Bronchial smooth muscle cell (primary cell): ENCODE measurements at places on chromosomes 16 and 17. TPM values are rescaled to one million over a fixed set of nuclear protein-coding genes. Genes with fewer than 3 reads are reported as not detected.

Gene TNFRSF17
- total RNA-seq: not detected in 2 replicates

Gene KRTAP4-3
- total RNA-seq: not detected in 2 replicates

Gene CCT6B
- 1.5 and 4.1 TPM in 2 replicates for total RNA-seq

Gene CX3CL1
- under 0.01 TPM in 1 of 2 replicates, not detected in the other for total RNA-seq

Gene TBC1D3G
- total RNA-seq: not detected in 2 replicates

Gene KRT32
- total RNA-seq: 0.16 TPM in 1 of 2 replicates, not detected in the other

Gene RHBDF1
- total RNA-seq: 32.3 and 46.5 TPM in 2 replicates

Gene RAPGEFL1
- total RNA-seq: 0.52 and 1.6 TPM in 2 replicates

Gene LCAT
- 5.2 and 6.5 TPM in 2 replicates for total RNA-seq

Gene PNMT
- total RNA-seq: not detected in 2 replicates

Gene KCNG4
- total RNA-seq: under 0.01 TPM in 1 of 2 replicates, not detected in the other

Gene ADPRM
- total RNA-seq: 11.8 and 16.1 TPM in 2 replicates

Gene ENPP7
- not detected in 2 replicates for total RNA-seq

Gene FLOT2
- 35.5 and 42.6 TPM in 2 replicates for total RNA-seq

Gene HOXB13
- not detected in 2 replicates for total RNA-seq

Gene TRPV3
- total RNA-seq: 1.6 and 2.8 TPM in 2 replicates

Gene SULT1A2
- total RNA-seq: not detected in 2 replicates

Gene TTLL6
- not detected in 2 replicates for total RNA-seq

Gene BAHCC1
- total RNA-seq: 4.4 and 5.1 TPM in 2 replicates

Gene UMOD
- total RNA-seq: not detected in 2 replicates

Gene ATAD5
- 0.17 and 0.63 TPM in 2 replicates for total RNA-seq

Gene RAB11FIP3
- 17.5 and 18.0 TPM in 2 replicates for total RNA-seq

Gene ABCA10
- 5.2 and 5.6 TPM in 2 replicates for total RNA-seq

Gene MT4
- not detected in 2 replicates for total RNA-seq

Gene AURKB
- total RNA-seq: 0.52 and 3.9 TPM in 2 replicates

Gene SEPHS2
- 11.8 and 14.5 TPM in 2 replicates for total RNA-seq

Gene HOXB9
- not detected in 2 replicates for total RNA-seq

Gene DNAH2
- total RNA-seq: under 0.01 and 0.16 TPM in 2 replicates

Gene ZCCHC14
- 9.1 and 14.0 TPM in 2 replicates for total RNA-seq

Gene TEX19
- under 0.01 TPM in 1 of 2 replicates, not detected in the other for total RNA-seq

Gene ELMO3
- 0.26 and 0.32 TPM in 2 replicates for total RNA-seq

Gene SYT17
- total RNA-seq: 0.09 and 0.47 TPM in 2 replicates

Gene FBXO39
- total RNA-seq: 0.09 TPM in 1 of 2 replicates, not detected in the other

Gene MYH1
- not detected in 2 replicates for total RNA-seq

Gene HSPB9
- total RNA-seq: not detected in 2 replicates

Gene SLC22A31
- 0.16 TPM in 1 of 2 replicates, not detected in the other for total RNA-seq

Gene KREMEN2
- total RNA-seq: under 0.01 TPM in 1 of 2 replicates, not detected in the other

Gene KCNJ2
- total RNA-seq: 26.5 and 52.5 TPM in 2 replicates

Gene MEIOC
- total RNA-seq: under 0.01 TPM in 1 of 2 replicates, not detected in the other

Gene TM4SF5
- total RNA-seq: not detected in 2 replicates

Gene RAB40C
- total RNA-seq: 6.5 and 8.2 TPM in 2 replicates

Gene PDE6G
- not detected in 2 replicates for total RNA-seq

Gene SOCS1
- 6.0 and 9.8 TPM in 2 replicates for total RNA-seq

Gene TMEM186
- total RNA-seq: 4.6 and 5.8 TPM in 2 replicates

Gene DRC3
- total RNA-seq: 0.32 and 2.1 TPM in 2 replicates

Gene ZNF785
- total RNA-seq: 6.8 and 7.1 TPM in 2 replicates

Gene TAT
- total RNA-seq: not detected in 2 replicates

Gene MYLK3
- total RNA-seq: 0.32 and 0.34 TPM in 2 replicates

Gene NPIPA1
- total RNA-seq: 57.4 and 67.6 TPM in 2 replicates

Gene RGS9
- total RNA-seq: 1.3 and 3.2 TPM in 2 replicates

Gene SLFN5
- 78.2 and 112 TPM in 2 replicates for total RNA-seq

Gene TBX21
- total RNA-seq: not detected in 2 replicates

Gene HOXB8
- total RNA-seq: under 0.01 TPM in 1 of 2 replicates, not detected in the other

Gene EIF3CL
- total RNA-seq: 67.1 and 85.6 TPM in 2 replicates

Gene CDK5R1
- 0.32 and 0.43 TPM in 2 replicates for total RNA-seq
